ENCODE measurements at places on chromosomes 12 and 14.

- DNase-seq = no peak
Measured at GRCh38 chr14:60215520-60216420, 33.3 kb upstream of the PPM1A start.

- DNase-seq = no peak
Measured at GRCh38 chr14:34796902-34797301, 78.3 kb downstream of the BAZ1A start.

- DNase-seq = no peak
Measured at GRCh38 chr14:76375484-76375883, 453 bp upstream of the ESRRB start.

- DNase-seq = peak; percentile 8
Measured at GRCh38 chr12:1915082-1915968, 3.1 kb downstream of the CACNA2D4 start.

GRCh38 chr12:13836099-13836498 lies 145.3 kb downstream of the GRIN2B start:
- no peak for DNase-seq

DNA sequence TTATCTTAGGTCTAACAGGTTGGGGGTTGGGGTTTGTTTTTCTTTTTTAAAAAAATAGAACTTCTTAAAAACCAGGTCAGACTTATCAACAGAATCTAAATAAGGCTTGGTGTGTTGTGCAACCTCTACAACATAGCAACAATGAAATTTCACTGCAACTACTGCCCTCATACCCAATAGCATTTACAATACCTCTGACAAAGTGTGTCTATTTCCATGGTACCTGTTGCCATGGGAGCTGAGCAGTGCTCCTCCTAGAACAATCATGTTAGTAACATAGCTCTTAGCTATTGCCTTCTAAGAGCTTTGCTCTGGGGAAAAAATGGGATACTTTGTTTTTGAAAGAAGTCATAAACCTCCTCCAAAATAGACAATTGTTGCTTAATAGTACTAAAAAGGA lies 103.3 kb upstream of the CCDC175 start:
- no peak for DNase-seq

DNA sequence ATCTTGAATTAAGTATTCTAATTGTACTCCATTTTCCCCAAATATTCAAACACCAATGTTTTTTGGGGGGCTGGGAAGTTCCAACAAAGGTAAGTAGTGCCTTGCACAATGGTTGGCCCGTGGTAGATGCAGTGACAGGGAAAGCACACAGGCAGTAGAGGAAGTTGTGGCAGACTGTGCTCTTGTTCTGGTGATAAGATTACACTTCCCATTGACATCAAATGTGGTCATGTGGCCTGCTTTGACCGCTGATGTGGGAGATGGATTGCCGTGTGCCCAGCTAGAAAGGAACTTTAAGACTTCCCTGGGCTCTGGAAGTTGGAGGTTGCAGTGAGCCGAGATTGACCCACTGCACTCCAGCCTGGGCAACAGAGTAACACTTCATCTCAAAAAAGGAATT lies 223.8 kb downstream of the VRK1 start:
- no peak for DNase-seq

DNA sequence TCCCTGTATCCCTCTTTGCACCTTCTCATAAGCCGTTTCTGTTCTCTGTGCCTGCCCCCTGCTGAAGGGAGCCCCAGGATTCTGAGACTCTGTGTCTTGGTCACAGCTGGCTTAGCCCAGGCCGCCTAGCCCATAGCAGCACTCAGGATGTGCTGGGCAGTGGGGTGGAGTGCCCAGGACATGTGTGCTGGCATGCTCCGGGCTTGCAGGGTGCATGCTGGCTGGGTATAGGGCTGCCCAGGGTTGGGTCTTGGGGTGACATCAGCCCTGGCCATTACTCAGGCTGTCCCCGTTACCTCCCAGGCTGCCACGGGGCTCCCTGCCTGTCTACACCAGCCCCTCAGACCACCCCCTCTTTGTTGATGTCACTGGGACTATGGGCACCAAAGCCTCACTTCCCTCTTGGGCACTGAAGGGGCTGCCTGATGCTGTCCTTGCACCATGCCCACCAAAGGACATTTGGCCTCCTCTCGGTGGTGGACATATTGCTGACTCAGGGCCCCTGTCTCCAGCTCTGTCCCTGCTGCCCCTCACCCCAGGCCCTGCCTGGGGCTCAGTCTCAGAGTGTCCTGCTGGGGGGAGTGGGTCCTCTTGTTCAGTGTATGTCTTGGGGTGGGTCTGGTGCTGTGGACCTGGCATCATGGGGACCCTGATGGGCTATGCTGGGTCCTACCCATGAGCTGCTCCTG lies 2.4 kb downstream of the CEP170B start:
- no peak for DNase-seq

DNA sequence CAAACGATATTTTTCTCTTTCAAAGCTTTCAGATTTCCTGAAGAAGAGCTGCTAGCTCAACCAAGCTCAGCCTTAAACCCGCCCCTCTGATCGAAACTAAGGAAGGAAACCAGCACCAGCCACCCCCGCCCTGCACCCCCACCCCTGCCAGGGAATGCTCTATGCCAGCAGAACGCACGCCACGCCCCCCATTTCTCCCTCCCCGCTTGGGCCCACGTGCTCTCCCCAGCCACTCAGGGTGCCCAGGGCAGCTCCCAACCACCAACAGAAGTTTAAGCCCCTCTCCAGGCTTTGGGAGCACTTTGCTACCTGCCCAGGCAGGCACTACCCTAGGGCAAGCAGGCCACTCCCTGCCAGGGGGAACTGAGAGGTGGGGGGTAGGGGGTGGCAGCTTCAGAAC lies 18.8 kb upstream of the KRT78 start:
- no peak for DNase-seq

- DNase-seq = no peak
Measured at GRCh38 chr12:29201296-29201695, 52.2 kb downstream of the FAR2 start.

GRCh38 chr12:3073438-3074250 lies 3.5 kb upstream of the TSPAN9 start:
- peak; percentile 70 for DNase-seq

DNA sequence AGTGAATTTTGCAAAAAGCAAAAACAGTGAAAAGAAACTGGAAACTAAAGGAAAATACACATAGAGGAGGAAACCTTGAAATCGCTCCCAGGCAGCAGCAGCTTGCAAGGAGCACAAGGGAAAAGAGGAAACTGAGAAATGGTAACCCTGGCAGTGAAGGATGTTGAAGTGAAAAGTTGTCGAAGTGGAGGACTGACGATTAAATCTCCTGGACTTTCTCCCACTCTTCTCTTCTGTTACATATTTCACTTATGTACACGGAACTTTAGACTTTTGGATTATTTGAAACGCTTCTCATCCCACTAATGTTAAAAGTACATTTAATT lies 388.8 kb upstream of the USP15 start:
- no peak for DNase-seq

DNA sequence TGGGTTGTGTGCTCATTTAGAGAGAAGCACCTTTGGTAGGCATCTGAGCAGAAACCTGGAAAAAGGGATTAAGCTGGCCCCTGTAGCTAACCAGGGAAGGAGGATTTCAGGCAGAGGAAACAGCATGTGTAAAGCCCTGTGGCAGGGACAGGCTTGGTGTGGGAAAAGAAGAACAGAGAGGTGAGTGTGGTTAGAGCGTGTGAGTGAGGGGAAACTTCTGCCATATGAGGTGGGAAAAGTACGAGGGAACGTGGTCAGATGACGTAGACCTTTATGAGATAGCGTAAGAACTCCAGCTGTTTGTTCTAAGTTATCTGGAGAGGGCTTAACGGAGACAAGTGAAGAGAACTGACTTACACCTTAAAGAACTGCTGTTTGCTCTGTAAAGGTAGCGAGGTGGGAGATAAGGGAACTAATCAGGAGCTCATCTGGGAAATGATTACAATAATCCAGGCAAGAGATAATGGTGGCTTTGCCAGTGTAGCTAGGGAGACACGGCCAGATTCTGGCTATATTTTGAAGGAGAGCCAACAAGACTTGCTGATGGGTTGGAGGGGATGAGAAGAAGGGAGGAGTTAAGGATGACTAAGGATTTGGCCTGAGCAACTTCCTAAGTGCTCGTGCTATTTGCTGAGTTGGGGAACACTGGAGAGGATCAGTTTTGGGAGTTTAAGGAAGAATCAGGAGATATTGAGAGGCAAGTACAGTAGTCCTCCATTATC lies 234.0 kb downstream of the ETNK1 start:
- DNase-seq = no peak

DNA sequence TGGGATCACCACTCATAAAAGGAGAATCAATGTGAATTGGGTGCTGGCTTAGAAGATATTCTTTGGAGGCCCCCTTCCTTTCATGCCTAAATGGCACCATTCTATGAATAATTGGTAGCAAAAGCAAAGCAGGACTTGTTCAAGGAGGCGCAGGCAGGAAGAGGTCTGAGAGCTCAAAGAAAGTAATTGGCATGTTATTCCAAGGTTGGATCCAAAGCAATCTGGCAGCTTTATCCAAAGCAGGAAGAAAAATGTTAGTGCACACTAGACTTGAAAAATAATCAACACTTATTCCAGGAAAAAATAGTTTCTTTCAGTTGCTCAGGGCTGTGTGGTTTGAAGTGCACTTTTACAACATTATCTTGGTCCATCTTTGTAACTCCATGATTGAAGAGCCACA lies 326.4 kb downstream of the NUAK1 start:
- DNase-seq = no peak

GRCh38 chr12:57471661-57472060 lies 8.0 kb downstream of the ARHGAP9 start:
- no peak for DNase-seq

- no peak for DNase-seq
Measured at GRCh38 chr14:69288011-69288771, 28.2 kb downstream of the GALNT16 start.

DNA sequence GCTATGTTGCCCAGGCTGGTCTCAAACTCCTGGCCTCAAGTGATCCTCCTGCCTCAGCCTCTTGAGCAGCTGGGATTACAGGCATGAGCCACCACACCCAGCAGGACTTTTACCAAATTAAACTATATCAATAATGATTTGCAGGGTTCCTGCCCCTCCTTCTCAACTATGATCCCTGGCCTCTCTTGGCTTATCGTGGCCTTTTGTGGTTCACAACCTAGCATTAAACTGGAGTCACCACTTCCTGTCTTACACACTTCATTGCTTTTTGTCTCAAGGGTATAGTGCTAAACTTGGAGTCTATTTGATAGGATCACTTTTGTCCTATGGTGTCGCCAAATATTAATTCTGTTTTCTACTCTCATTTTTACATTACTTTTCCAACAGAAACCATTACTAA lies 64.5 kb downstream of the SEC23A start:
- no peak for DNase-seq

- DNase-seq = no peak
Measured at GRCh38 chr14:99598774-99599173, 5.2 kb downstream of the CCDC85C start.

DNA sequence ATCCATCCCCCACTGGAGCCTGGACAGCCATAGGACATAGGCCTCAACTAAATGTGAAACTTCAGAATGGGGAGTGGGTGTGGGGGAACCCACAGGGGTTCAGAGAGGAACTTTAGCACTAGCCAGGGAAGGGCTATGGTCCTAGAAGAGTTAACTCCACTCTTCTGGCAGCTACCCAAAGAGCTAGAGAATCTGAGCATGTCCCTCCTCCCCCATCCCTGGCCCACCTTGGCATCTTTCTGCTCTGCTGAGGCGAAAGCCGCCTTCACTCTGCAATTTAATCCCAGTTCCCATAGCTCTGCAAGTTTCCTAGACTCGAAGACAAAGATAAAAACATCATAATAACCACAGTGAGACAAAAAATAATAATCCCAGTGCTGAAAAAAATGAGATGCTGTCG lies 214.7 kb upstream of the RTL1 start:
- no peak for DNase-seq

- no peak for DNase-seq
Measured at GRCh38 chr12:68532204-68532886, 78.4 kb upstream of the RAP1B start.

DNA sequence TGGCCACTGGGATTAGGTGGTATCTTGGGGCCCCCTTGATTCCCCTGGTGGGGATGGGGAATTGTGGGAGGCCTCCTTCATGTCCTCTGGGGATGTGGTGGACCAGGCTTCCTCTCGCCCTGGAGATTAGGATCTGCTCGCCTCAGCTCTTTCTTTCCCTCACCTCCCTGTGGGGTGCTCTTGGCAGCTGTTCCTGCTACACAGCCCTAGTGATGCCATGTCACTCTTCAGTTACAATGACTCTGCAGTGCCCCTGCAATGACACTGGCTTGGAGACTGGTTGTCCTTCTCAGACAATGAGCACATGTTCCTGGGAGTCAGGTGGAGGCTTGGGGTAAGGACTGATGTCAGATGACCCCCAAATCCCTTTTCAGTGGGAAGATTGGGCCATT lies 83.9 kb downstream of the ADCK1 start:
- no peak for DNase-seq

DNA sequence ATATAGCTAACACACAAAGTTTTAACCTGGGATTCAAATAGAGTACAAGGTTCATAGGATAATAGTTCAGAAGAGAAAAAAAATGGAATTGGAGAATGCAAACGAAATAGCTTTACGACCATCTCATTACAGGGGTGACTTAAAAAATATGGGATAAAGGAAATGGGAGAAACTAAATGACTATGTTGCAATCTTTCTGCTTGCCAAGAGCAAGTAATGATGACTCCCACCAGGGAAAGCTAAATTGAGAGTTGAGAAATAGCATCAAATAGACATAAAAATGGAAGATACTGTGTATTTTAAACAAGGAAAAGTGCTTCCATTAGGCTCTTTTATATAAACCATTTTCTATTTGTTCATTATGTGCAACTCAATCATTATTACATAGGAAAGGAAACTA lies 155.7 kb upstream of the ATXN7L3B start:
- DNase-seq = no peak

DNA sequence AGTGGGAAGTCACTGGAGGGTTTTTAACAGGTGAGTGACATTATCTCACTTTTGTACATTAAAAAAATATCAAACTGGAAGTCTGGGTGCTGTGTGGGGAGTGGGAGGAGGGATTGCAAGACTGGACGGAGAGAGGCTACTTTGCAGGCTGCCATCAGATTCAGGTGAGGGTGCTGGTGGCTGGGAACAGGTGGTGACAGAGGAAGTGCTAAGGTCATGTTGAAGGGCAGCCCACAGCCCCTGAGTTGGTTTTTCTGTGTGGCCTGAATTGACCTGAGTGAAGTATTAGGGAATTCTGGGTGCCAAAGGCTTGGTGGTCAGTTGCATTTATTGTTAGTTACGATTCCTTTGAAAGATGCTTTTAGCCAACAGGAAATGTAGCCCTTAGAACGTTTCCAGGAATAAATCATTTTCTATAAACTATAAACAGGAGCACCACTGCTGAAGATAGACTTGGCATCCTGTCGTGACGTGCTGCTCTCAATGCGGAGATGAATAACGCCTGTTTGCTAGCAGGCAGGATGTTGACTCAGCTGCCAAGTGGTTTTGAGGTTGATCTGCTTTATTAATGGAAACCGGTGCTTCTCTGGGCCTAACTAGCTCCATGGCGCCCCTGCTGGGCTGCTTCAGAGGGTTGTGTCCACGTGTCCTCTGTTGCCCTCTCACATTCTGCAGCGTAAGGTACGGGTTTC lies 707.5 kb upstream of the TMEM132C start:
- no peak for DNase-seq
